ENCODE measurements at places on chromosomes 5 and 9.

DNA sequence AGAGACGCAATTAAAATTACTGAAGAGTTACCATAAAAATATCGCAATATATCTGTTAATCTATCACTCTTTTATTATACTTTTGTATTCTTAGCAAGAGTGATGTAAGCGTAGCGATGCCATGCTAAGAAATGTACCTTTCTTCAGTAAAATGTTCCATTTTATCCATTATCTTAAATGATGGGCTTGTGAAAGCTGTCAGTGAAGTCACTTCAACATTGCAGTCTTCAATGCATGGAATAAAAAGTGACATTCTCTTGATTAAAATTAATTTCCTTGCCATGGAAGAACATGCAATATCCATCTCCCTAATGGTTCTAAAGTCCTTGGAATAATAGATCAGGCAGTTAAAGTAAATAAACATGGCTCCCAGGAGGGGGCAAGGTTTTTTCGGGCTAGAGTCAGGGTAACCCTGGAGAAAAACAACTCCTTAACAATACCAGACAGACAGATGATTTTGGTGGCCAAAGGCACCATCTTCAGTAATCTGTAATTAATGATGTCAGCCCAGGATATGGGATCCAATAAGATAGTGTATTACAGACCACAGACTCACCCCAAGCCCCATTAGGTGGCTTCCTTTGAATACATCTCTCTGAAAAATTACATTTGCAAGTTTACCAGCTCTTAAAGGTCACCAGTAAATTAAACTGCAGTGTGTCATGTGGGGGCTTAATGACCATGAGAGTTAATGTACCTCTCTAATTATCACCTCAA, 677.1 kb downstream of the DTWD2 start:
- no peak for DNase-seq

- peak; percentile 2 for DNase-seq
Measured at GRCh38 chr5:128349044-128349858, 188.8 kb downstream of the FBN2 start.

DNA sequence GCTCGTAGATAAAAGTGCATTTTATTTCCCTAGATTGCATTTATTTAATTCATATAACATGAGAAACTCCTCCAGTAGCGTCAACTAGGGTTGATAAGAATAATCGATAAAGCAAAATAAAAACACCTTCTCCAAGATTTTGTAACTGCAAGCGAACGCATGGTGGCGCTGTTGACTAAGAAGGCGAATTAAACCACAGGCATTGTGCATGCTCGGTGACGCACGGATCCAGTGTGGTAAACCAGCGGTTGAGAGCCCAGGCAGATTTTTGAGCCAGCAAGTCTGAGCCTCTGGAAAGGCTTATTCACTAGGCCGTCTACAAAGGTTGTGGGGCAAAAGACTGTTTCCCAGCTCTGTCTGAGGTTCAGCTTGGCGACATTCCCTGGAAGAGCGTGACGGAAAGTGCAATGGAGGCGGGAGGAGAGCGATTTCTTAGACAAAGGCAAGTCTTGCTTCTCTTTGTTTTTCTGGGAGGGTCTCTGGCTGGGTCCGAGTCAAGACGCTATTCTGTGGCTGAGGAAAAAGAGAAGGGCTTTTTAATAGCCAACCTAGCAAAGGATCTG, at the start of gene PCDHB3:
Gene PCDHB3, plus strand, starts transcription at position 231 of the 563 bp plus-strand sequence. Its CDS starts 177 bp downstream, at position 408.
- DNase-seq = no peak

DNA sequence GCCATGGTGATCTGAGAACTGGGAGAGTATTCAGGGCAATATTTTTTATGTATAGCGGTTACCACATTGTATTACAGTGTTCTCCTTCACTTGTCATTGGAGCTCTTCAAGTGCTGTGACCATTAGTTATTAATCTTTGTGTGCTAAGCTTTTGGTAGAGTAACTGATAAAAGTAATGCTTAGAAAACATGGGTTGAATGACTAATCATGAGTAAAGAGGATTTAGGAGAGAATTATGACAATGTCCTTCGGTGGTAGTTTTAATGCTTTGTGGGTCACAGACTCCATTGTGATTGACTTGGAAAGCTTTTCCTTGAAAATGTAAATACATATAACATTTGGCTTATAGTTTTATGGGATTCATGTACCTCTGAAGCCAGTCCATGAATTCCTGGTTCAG, 21.4 kb downstream of the TGFBR1 start:
- no peak for DNase-seq

GRCh38 chr9:92706218-92706940, 36.4 kb upstream of the IPPK start:
- no peak for DNase-seq

GRCh38 chr5:40797273-40798011, 732 bp downstream of the PRKAA1 start:
- no peak for DNase-seq

DNA sequence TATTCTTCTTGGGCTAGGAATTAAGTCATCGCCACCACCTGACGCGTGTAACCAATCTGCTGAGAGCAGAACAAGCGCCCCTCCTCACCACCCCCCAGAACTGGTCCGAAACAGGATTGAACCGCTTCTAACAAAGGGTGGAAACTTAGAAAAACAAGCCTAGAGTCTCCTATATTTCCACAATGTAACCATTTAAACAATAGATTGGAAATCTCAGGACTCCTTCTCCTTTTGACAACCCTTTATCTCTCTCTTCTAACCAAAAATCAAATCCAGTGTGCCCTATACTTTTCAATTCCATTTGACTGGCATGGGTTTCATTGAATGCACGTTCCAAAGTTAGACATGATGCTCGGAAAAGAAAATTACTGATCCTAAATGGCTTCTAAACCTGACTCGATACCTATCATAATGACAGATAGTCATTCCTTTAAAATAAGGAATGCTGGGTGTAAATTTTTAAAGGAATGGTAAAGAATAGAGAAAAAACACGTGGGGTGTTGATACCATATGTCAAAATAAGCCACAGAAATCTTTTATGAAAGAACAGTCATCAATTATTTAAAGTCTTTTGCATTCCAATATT, 1.2 kb downstream of the ARRDC3 start:
- peak; percentile 38 for DNase-seq

- DNase-seq = no peak
Measured at GRCh38 chr5:126449751-126450271, 26.6 kb downstream of the GRAMD2B start.

- DNase-seq = no peak
Measured at GRCh38 chr9:34125681-34126206, 754 bp downstream of the DCAF12 start.

DNA sequence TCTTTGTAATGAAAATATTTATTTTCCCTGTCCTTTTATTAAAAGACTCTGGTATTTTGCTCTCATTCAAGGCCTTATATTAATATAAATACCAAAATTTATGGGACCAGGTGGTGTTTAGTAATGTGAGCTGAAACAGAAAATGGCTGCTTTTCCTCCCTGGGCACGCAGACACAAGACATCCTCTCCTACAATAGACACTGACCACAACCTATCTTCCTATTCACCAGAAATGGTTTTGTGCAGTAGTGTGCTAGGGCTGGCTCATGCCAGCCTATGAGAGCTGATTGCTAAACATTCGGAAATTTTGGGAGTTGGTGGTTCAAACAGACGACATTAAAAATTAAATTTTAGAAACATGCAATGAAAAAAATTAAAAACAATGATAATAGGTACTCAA, 338.2 kb downstream of the BNC2 start:
- no peak for DNase-seq

- no peak for DNase-seq
Measured at GRCh38 chr9:131304676-131305355, 15.3 kb downstream of the PLPP7 start.

DNA sequence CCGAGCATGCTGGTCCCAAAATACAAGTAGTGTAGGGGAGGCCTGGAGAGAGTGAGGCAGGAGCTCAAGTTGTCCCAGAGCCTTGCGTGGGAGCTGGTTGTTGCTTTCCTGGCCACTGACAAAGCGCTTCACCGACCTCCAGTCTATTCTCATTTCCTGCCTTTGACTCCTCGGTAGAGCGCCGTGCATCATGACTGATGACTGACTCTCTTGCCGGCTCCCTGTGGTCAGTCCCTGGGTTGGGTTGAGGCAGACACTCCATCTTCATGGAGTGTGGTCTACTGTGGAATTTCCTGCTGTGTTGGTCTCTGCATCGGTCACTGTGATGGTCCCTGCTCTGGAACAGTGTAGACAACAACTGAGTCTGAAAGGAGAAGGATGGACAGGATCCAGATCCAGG, 175.1 kb upstream of the S1PR3 start:
- DNase-seq = no peak

- DNase-seq = no peak
Measured at GRCh38 chr9:26470284-26470683, 422.3 kb downstream of the CAAP1 start.

GRCh38 chr5:93348231-93348630, 232.8 kb downstream of the NR2F1-AS1 start:
- DNase-seq = no peak

DNA sequence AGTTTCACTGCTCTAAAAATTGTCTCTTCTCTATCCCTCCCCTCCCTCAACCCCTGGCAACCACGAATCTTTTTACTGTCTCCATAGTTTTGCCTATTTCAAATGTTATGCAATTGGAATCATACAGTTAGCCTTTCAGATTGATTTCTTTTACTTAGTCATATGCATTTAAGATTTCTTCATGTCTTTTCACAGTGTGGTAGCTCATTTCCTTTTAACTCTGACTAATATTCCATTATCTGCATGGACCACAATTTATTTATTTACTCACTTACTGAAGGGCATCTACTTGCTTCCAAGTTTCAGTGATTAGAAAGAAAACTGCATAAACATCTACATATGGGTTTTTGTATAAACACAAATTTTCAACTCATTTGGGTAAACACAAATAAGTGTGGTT, 372.3 kb downstream of the CDH18 start:
- no peak for DNase-seq

DNA sequence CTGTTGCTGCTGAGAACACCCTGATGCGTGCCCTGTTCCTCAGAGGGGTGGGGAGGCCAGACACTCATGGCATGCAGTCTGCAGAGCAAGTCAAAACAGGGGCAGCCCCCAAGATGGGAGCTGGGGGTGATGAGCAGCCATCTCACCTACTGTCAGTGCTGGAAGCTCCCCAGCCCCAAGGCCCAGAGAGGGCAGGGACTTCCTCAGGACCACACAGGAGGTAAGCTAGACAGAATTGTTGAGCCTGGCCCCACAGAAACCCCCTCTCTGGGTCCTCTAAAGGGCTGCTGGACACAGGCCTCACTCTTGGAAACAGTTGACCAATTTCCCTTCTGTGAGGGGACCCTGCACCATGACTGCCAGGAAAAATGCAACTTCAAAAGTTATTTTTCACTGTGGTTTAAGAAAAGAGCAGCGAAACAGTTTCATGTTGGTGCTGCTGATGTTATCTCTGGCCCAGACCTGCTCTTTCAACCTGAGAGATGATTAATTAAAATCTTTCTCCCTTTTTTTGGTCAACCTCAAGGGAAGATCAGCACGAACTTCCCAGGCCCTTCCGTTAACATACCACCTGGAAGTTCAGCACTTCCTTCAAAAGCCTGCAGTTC, 9.6 kb downstream of the CSF2 start:
- no peak for DNase-seq

DNA sequence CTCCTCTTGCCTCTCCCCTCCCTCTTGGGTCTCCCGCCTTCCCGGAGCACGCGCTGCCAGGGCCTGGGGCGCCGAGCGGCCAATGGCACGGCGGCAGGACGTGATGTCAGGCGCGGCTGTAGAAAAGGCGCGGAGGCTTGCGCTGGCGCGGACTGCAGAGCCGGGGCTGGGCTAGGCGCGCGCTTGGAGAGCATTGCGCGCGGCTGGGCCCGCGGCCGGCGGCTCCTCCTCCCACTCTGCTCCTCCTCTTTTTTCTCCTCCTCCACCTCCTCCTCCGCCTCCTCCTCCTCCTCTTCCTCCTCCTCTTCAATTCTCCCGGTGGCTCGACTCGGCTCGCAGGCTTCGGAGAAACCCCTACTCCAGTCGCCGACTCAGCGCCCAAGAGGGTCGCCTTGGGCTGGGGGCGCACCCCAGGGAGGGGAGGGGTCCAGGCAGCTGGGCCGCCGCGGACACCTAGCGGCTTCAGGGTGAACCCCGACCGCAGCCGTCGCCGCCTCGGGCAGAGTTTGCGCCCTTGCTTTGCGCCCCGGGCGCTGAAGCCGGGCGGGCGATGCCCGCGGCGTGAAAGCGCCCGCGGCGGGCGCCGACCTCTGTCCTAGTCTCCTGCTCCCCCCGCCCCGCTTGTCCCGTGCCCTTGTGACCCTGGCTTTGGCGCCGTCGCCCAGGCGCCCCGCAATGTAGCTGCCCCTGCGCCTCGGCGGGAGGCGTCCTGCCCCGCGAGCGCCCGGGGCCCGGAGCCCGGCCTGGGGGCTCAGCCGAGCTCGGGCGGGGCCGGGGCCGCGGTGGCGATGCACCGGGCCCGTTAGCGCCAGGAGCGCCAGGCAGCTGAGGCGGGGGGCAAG, at the start of gene LHX2:
Gene LHX2, plus strand, starts transcription at position 309 of the 842 bp plus-strand sequence. CDS start 581 bp downstream, outside the sequence.
- DNase-seq = peak; percentile 79

GRCh38 chr5:113125371-113125770, 148.8 kb downstream of the DCP2 start:
- DNase-seq = no peak

GRCh38 chr9:37929441-37929895, 25.5 kb upstream of the SLC25A51 start:
- DNase-seq = no peak

DNA sequence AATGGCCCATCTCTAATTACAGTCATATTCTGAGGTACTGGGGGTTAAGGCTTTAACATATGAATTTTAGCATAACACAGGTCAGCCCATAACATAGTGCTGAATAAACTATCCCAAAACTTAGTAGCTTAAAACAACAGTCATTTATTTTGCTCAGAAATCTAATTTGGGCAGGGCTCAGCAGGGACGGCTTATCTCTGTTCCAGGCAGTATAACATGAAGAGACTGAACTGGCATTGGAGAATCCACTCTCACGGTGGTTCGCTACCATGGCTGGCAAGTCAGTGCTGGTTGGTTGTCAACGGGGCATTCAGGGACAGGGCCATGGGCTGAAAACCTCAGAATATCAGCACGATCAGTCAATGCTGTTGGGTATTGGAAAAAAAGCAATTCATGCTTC, 520.8 kb upstream of the DAP start:
- no peak for DNase-seq

GRCh38 chr9:136021171-136021871, 60.1 kb upstream of the UBAC1 start:
- no peak for DNase-seq

- no peak for DNase-seq
Measured at GRCh38 chr5:134817006-134817405, 28.8 kb upstream of the C5orf24 start.

DNA sequence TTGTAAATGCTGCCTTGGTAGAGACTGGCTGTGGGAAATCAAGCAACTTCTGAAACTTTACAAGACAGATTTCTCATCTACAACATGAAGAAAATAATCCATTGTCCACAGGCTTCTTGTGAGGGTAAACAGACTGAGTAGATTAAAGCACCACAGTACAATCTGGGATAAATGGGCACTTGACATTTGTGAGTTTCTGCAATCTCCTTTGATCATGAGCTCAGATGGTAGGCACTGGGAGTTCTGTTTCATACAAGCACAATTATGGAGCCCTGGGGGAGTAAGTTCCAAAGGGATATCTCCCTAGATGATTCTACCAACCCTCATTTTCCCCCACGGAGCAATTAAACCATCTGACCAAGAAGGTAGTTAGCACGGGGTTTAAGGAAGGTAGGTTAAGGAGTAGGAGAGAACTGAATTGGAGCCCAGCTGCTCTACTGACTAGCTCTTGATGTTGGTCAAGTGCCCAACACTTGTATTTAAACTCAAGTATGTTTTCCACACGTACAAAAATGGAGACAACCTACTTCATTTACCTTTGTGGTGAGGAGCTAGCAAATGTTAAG, 479.5 kb upstream of the TNC start:
- no peak for DNase-seq
